Stimulated activated CD8-positive, alpha-beta memory T cell treated with anti-CD3 and anti-CD28 coated beads, Interleukin-4, amount 100 ng/mL, for 4 hours (primary cell): ENCODE measurements at places on chromosomes 5 and 9.

DNA sequence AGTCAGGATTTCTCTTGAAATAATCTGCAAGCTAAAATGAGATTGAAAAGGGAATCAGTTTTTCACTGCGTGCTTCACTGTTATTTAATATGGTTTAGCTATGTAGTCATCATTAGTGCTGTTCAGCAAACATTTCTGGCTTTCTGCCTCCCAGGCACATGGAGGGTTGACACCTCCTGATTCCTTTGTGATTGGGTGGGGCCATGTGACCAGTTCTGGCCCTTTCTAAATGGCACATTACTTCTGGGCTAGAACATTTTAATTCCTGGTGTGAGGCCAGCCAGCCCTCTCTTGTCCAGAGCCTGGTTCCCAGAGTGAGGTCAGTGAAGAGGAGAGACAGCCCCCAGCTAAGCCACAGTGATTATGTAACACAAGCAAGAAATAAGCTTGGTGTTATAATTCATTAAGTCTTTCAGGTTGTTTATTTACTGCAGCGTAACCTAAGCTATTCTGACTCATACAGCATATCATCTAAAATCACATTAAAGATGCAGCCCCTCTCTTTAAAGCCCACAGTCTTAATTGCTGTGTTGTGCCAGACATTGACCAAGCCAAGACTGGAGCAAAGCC lies 17.4 kb upstream of the ARSI start:
- DNase-seq = no peak

GRCh38 chr9:127506814-127507750 lies 55.8 kb downstream of the LRSAM1 start:
- no peak for DNase-seq

- DNase-seq = peak; percentile 72
Measured at GRCh38 chr9:137590469-137591383, at the start of gene ZMYND19. Gene ZMYND19 (minus strand): TSS chr9:137590512. CDS start chr9:137590263, 249 bp downstream.

DNA sequence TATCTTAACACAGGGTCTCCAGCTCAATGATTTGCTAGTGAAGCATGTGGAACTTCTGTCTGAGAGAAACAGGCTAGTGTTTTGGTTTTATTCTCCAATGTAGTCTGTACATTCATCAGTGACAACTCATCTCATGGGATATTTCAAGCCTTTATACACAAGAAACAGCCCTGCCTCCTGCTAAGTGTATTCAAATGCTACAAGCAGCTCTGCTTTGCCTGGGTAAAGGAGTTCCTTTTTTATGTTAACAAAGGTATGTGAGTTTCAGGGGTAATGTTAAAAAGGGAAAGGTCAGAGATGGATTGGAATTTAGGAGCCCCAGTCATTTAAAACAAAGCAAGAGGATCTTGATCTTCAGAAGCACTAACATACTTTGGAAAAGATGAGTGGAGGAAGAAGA lies 498.7 kb downstream of the ISL1 start:
- no peak for DNase-seq

DNA sequence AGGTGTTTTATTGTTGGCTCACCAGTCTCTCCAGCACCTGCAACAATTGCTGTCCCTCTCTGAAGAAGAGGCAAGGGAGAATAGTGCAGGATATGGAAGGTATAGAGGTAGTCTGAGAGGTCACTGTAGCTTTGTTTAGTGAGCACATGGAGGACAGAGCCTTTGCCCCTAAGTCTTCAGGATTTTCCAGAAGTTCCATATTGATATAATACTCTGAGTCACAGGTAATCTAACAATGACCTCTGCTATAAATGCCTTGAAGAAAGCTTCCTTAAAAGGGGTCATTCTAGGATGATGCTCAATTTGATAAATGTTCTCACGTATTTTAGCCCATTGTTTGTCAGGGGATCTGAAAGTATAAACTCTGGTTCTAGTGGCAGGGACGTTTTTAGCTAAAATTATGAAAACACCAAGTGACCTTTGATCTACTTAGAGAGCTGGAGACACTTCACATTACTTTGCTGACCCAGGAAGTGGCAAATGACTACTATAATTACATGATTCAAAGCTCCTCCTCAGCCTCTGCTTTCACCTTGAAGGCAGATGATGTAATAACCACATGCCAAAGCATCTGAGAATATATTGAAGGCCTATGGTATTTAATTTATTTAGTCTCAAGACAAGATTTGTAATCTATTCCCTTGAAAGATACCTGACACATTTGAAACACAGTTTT lies 366.9 kb upstream of the NUDT12 start:
- no peak for DNase-seq

DNA sequence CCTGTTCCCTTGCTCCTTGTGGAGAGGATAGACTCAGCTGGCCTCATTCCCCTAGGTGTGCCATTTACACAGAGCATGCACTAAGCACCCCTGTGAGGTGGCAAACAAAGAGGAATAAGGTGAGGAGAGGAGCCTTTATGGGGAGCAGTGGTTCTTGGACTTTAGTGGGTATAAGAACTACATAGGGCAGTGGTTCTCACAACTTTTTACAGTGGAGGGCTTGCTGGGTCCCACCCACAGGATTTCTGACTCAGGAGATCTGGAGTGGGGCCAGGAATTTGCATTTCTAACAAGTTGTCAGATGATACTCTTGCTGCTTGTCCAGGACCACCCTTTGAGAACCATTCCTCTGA lies 42.0 kb downstream of the CSF1R start:
- no peak for DNase-seq

DNA sequence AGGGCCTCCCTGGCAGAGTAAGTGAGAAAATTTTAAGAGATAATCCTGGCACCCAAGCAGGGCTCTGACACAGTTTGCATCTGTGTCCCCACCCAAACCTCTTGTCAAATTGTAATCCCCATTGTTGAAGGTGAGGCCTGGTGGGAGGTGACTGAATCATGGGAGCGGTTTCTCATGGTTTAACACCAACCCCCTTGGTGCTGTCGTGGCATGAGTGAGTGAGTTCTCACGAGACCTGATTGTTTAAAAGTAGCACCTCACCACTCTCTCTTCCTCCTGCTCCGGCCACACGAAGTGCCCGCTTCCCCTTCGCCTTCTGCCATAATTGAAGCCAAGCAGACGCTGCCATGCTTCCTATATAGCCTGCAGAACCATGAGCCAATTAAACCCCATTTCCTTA lies 80.1 kb downstream of the FBXW11 start:
- no peak for DNase-seq

- DNase-seq = no peak
Measured at GRCh38 chr5:79798893-79799590, 109.4 kb downstream of the CMYA5 start.

- no peak for DNase-seq
Measured at GRCh38 chr5:69449511-69449910, 34.6 kb downstream of the MARVELD2 start.

- DNase-seq = no peak
Measured at GRCh38 chr5:120096413-120096812, 367.7 kb upstream of the PRR16 start.

- DNase-seq = no peak
Measured at GRCh38 chr9:4980086-4980727, 4.9 kb upstream of the JAK2 start.

DNA sequence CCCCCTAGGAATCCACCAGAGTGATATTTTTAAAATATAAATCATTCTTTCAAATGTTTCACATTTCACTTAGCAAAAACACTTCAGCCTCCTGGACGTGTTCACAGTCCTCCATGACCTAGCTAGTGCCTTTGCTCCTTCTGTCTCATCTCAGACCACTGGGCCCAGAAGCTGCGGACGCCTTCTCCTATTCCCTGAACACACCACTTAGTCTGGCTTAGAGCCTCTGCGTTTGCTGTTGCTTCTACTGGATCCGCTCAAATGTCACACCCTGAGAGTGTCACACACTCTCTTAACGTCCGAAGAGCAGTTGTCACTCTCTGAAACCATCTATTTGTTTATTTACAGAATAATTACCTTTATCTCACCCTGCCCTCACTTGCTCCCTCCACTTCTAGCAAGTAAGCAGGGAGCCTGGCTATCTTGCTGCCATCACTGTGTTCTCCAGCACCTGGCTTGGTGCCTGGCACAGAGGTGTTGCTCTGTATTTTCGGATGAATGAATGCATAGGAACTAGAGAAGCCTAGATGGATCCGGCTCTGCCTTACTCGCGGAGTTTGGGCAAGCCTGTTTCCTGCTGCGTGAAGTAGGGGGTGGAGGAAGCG lies 1.2 kb upstream of the GRK6 start:
- no peak for DNase-seq

- no peak for DNase-seq
Measured at GRCh38 chr5:176389135-176390123, 878 bp downstream of the HIGD2A start.

DNA sequence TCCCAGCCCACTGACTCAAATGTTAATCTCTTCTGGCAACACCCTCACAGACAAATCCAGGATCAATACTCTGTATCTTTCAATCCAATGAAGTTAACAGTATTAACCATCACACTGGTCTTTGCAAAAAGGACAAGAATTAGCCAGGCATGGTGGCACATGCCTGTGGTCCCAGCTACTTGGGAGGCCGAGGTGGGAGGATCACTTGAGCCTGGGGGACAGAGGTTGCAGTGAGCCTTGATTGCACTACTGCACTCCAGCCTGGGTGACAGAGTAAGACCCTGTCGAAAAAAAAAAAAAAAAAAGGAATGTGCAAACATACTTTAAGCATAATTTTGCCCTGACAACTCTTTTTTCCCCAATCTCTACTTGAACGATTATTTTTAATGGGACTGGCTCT lies 57.9 kb upstream of the ERBIN start:
- no peak for DNase-seq

DNA sequence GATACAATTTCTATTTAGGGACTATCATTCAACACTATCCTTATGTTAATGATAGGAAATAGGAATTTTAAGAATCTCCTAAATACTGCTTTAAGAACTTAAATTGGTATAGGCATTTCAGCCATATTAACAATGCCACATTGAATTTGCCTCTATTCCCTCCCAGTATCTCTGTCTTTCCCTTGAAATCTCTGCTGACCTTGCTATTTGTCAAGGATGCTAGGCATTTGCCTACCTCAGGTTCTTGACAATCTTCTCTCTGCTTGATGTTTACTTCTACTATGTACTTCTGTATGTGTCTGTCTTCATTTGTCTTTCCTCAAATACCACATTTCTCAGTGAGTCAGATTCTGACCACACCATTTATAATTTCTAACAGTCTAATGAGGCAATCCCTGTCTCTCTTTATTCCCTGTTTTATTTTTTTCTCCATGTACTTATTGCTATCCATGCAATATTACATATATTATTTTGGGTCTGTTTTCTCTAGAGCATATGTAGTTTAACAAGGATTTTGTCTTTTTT lies 1461.4 kb upstream of the CDH9 start:
- no peak for DNase-seq

DNA sequence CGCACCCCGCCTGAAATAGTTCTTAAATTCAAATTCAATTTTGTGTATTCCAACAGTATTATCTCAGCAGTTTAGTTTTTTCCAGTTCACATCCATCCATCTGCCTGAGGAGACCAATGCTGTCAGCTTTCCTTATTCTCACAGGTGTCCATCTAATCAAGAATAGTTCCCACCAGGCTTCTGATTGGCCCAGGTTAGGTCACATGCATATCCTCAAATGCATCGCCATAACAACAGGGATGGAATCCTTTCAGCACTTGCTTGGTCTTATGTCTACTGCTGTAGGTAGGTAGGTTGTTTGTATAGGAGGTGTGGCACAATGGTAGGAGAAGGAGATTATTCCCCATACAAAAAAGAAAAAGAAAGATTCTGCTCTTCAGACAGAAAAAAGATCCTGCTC lies 91.2 kb downstream of the UBE2R2 start:
- no peak for DNase-seq

- no peak for DNase-seq
Measured at GRCh38 chr9:18045326-18045725, 428.6 kb upstream of the ADAMTSL1 start.

- no peak for DNase-seq
Measured at GRCh38 chr9:21510806-21511205, 28.7 kb upstream of the IFNE start.

DNA sequence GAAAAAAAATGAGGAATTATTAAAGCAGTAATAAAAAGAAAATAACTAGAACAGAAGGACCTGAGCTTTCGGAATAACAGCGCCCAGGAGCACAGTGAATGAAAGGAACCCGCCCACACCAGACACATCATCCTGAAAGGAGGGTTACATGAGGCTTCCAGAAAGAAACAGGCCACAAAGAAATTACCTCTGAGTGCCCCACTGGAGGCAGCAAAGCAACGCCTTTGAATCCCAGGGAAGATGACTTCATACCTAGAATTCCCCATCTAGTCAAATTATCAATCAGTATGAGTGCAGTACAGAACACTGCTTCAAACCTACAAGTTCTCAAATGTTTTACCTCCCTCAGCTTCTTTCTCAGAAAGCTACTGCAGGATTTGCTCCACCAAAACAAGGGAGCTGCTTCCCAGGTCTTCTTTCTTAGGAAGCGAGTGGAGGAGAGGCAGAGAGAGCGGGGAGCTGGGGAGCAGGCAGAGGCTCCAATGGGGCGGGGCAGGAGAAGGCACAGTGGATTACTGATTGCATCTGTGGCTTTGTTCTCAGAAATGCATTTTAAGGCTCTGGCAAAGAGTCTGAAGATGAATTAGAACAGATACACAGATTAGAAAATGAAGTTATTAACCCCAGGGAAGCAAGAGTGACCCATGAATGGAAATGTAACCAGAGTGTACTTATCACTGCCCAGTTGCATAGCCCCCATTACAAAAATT lies 87.1 kb downstream of the SEMA4D start:
- no peak for DNase-seq

DNA sequence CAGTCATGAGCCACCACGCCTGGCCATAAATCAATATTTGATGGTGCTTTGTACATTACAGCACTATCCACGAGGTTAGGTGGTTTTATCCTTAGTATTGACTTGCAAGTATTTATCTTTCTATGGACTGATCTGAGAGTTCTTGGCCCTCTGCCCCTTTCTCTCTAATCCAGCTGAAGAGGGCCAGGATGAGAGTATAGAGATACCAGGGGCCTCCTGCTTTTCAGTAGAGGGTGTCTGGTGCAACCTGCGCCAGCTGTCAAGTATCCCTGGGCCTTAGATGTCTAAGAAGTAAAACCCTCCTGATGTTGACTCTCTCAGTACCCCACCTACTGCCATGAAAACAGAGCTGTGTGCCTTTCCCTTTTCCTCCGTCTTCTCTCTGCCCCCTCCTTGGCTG lies 153.4 kb downstream of the SLIT3 start:
- DNase-seq = no peak

DNA sequence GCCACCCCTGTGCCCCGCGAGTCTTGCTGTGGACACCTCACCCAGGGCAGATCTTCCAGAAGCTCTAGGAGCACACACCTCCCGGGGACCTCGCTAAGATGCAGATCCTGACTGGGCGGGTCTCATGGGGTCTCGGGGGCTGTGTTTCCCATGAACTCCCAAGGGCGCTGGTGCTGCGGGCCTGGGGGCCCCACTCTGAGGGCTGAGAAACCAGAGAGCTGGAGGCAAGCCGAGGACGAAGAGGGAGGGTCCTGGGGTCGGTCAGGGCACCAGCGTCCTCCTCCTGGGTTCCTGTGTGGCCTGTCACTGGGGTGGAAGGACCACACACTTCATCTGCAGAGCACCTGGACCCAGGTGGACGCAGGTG lies 30.2 kb downstream of the SLC6A3 start:
- no peak for DNase-seq
